ENCODE measurements at places on chromosomes 1 and 21.
A peak's percentile ranks its signal among the peaks of the same experiment; 100 is the strongest.

DNA sequence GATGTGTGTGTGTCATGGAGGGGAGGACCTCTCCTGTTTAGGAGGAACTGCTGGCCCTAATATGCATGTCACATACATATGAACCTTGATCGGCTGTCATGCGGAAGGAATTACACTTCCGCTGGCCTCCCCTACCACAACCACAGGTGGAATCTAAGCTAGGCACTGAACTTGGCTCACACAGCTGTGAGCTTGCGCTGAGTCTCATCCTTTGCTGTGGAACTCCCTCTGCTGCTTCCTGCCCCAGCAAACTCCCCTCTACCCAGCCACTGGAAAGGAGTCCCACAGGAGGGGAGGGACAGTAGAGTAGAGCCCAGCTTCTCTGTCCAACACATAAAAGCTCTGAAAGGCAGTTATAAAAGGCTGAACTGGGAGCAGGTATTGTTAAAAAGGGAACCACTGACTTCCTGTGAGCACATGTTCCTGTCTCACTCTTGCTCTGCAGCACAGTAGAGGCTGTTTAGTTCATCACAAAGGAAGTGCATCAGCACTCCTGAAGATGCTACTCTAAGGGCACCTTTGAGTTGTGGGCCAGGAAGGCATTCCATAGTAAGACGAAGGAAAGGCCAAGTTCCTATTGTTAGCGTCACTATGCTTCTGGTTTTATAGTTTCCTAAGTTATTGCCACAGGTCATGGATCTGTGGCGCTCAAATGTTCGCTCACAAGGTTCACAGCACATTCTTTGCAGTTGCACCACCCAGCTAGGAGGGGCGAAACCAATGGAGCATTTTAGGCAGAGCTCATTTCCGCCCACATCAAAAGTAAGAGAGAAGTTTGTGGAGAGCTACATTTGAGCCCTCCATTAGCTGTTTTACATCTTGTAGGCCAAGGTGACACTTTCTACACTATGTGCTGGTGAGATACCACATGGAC is 17.7 kb upstream of the PTPRC start:
- DNase-seq, result no peak

GRCh38 chr1:239606850-239607400 is 220.6 kb downstream of the CHRM3 start:
- DNase-seq, result no peak

GRCh38 chr1:53643041-53643880 is 95.7 kb downstream of the GLIS1 start:
- DNase-seq, result no peak

DNA sequence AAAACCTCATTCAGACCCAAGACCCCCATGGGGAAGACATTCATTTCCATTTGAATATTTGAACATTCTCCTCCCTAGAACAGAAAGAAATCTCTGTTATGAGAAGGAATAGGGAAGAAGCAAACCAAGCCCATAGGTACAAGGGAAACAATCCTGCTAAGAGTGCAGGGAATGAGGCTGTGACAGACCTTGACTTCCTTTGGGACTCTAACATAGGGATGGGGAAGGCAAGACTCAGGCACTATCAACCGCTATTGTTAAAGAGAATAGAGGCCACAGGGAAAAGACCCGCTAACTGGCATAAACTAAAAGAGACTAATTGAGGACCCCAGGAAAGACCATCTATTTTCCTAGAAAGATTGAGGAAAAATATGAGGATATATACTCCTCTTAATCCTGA is 117.8 kb upstream of the BRINP3 start:
- no peak for DNase-seq

DNA sequence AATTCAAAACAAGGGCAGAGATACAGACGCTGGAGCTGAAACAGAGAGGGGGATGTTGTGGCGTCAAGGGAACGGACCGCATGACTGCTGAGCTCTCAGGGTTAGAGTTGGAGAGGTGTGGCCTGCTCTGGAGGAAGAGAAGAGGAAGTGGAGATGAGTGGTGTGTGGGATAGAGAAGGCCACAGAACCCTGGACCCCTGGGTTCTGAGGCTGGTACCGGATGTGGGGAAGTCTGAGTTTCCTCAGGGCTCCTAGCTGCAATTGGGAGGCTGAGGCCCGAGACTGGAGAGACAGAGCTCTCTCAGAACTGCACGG is 1.8 kb downstream of the BCAN start:
- peak; percentile 9 for DNase-seq

GRCh38 chr1:10252508-10252907 is 42.1 kb downstream of the KIF1B start:
- no peak for DNase-seq

DNA sequence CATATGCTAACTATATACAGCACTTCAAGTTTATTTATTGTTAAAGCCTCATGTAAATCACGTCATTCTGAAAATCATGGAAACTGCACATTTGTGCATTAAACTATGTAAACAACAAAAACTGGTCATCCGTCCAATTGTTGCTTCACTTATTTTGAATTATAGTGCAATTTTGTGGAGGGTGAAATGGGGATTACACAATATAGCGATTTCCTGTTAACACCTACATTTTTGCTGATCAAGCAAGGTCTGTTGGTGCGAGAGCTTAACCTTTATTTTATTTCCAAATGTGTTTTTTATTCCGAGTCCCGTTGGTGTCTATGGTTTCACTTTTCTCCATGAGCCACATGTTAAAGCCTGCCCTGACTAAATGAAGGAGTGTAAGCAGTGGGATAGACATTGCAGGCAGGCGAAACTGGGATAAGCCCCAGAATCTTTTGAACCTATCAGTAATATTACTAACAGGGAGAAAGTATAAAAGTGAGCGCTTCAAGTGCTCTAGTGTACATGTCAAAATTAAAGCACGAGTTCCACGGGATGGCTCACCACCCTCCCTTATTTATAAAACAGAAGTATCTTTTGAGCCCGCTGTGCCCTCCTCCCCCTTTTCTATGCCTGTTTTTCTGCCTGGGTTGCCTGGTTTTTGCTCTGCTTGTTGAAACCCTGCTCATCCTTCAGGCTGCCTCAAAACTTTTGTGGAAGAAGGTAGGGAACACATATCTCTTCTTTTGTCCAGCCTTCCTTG is 120.7 kb downstream of the NFIA start:
- DNase-seq, result no peak

DNA sequence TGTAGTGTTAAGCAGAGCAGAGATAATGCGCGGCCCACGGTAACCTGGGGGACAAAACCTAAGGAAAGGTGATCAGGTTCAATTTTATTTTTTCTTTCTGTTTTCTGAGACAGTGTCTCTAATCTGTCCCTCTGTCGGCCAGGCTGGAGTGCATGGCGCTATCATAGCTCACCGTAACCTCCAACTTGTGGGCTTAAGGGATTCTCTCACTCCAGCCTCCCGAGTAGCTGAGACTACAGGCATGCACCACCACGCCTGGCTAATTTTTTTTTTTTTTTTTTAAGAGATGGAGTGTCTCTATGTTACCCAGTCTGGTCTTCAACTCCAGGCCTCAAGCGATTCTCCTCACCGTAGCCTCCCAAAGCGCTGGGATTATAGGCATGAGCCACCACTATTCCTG is 724 bp upstream of the ANKRD35 start:
- no peak for DNase-seq

All from midbrain (tissue), 1 donor.